ENCODE measurements at places on chromosomes 2 and 18.

GRCh38 chr2:238289574-238289973 lies 1.2 kb upstream of the PER2 start:
- no peak for DNase-seq

- DNase-seq: no peak
These were observed 82.0 kb downstream of the WDPCP start for GRCh38 chr2:63506320-63506719.

DNA sequence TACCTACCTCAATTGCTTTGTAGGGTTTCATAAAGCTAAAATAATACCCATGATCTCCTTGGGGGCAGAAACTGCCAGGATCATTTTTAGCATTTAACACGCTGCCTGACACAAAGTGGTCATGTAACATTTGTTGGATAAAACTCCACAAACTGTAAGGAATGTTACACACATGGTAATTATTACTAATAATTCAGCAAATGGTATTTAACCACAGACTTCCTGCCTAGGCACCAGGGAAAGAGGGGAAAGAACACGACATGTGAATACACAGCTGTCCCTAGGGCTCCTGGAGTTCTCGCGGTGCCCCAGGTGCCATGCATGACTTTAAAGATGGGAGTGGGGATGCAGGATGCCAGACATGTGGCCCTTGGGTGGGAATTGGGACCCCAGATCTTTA lies 43.5 kb downstream of the ASAP2 start:
- DNase-seq: no peak

DNA sequence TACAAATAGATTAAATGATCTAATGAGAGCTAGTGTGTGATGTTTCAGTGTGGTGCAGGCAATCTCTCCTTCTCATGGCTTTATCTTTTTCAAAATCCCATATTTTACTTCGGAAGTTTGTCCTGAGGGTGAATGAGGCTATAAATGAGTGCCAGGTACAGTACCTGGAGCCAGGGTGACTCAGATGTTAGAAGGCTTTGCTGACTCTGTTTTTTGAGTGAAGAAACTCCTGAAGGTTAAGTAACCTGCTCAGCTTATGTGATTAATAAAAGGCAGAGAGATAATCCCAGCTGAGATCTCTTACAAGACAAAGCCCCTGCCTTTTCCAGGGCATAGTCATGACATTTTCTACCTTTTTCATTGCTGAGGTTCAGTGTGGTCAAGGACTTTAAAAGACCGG lies 52.6 kb downstream of the MGAT5 start:
- DNase-seq: no peak

- DNase-seq: no peak
These were observed 123.0 kb upstream of the CCDC150 start for GRCh38 chr2:196516564-196516963.

- no peak for DNase-seq
These were observed 146.0 kb downstream of the AGAP1 start for GRCh38 chr2:235639885-235640284.

DNA sequence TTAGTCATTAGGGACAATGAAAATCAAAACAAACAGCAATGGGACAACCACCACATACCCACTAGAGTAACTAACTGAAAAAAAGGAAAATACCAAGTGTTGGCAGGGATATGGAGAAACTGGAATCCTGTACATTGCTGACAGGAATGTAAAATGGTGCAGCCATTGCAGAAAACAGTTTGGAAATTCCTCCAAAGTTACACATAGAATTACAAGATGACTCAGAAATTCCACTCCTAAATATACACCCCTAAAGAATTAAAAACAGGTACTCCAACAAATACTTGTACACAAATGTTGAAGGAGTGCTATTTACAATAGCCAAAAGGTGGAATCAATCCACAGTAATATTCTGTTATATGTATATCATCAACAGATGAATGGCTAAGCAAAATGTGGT lies 110.9 kb downstream of the ROCK1 start:
- DNase-seq: no peak

- no peak for DNase-seq
These were observed 119.9 kb upstream of the ACVR1C start for GRCh38 chr2:157748371-157749142.

DNA sequence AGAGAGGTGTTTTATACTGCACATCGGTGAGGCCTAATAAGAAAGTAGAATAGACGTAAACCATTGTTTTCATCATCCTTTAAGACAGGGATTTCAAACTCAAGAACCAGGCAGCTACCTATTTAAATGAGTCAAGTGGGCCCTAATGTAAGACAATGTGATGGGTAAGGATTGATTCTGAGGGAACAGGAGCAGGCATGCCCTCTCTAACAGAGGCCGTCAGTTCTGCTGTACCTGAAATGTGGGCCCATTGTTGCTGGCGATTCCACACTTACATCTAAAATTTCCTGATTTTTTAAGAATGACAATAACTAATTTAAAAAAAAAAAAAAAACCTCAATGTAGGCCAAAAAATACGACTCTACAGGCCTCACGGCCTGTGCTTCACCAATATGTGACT lies 67.5 kb downstream of the ACSL3 start:
- DNase-seq: no peak

DNA sequence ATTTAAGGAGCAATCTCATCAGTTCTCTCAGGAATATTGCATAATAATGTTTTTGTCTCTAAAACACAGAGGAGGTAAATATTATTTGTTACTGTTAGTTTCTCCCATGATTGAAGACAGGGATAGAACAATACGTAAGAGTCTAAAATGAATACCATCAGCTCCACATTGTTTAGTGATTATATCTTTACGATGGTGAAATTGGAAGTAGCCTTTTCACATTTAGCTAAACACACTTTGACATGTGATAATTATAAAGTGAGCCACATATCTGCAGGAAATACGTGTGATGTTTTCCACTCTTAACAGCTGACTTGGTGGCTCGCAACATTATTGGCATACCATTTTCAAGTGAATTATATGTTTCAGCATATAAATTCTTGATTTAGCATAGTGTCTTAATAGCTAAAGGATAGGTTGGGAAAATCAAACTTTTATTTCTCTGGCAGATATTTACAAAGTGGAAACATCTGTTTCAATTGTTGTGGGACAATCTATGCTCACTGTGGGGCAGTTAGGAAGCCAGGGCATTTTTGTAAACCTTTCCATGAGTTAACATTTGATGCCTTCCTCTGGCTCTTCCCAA lies 208.1 kb upstream of the RASGRP3 start:
- no peak for DNase-seq

- no peak for DNase-seq
These were observed 25.2 kb downstream of the CHN1 start for GRCh38 chr2:174979996-174980395.

- no peak for DNase-seq
These were observed 6.0 kb downstream of the MEIS1 start for GRCh38 chr2:66440708-66441497.

DNA sequence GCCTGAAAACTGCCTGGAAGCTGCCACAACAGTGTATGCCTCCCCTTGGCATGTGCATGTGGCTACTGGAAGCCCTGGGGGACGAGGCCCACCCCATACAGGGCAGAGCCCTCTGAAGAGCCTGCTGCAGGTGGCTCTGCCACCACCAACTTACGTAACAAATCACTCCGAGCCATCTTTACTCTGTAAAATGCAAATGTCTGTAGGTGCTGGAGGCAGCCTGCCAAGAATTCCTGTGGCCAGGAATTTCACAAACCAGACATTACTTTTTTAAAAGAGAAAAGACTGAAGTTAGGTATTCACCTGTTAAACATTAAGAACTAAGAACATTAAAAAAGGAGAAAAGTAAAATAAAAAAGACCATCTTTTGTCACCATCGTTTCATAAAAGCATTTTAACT lies 106.3 kb downstream of the GPR39 start:
- DNase-seq: no peak

DNA sequence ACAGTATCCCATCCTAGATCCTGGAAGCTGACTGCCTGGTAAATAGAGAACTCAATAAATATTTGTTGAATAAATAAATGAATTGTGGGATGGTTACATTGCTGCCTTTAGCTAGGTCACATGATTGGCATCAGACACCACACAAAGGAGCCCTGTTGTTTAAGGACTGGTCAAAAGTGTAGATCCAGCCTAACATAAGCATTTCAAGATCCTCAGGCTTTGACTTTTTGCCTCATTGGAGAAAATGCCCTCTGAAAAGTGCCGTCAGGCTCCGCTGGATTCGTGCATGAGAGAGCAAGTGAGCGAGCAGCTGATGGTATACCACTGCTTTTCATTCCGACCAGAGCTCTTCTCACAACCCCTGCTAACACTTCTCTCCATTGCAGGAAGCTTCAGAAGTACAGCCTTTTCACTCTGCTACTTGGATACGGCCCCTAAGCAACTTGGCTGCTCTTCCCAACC lies 1.3 kb upstream of the ZNF24 start:
- DNase-seq: no peak

All from NCI-H1436 (cell line).